Left colon (tissue), 2 donors: ENCODE measurements at places on chromosomes 5 and 9. TPM values are rescaled to one million over a fixed set of nuclear protein-coding genes. Genes with fewer than 3 reads are reported as not detected.

The ADAMTS12 gene
- 1.2 TPM for total RNA-seq

The SHISAL2B gene
- not detected for total RNA-seq

DNA sequence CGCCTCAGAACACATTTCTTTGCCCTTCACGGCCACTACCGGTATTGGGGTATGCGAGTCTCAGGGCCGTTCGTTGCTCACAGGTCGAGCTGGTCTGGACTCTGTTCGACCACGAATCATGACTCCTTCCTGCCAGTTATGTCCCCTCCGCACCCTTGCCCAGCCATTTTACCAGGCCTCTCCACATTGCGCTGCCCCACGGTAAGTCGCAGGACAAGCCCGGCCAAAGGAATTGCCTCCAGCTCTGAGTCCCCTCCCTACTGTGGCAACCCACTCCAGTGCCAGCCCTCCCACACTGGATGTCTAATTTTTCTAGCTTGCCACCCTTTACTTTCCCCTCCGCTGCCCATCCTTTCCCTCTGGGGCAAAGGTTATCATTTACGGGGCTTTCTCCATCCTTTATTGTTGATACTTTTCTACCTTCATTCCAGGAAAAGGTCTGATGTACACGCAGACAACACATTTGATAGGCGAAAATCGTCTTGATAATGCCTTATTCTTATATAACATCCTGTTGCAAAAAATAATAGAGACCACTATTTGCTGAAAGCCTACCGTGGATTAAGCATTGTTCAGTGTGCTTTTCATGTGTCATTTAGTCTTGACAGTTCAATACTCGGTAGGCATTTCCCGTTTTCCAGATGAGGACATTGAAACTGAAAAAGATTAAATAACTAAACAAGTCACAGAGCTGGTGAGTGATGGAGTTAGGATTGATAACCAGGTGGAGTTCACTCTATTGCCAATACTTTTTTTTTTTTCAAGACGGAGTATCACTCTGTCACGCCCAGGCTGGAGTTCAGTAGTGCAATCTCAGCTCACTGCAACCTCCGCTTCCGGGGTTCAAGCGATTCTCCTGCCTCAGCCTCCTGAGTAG lies 958 bp upstream of the HSPA5 start:
- DNase-seq, result peak; percentile 42

- no peak for DNase-seq
These were observed 81.3 kb downstream of the SMARCA2 start for GRCh38 chr9:2096376-2096970.

DNA sequence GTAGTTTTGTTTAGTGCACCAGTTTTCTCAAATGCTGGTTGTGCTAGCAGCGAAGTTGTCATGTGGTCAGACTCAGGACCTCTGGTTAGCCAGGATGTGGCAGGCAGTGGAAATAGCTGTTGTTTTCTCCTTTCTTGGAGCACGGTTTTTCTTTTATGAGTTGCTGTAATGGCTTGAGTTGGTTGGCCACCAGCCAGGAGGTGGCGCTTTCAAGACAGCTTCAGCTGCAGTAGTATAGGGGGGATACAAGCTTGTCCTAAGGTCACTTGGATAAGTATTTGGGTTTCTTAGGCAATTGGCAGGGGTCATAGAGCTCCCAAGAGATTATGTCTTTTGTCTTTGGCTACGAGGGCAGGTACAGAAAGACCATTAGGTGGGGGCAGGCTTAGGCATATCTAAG lies 274.2 kb upstream of the TARS1 start:
- DNase-seq, result peak; percentile 8

- no peak for DNase-seq
These were observed 500.2 kb upstream of the NUDT12 start for GRCh38 chr5:104062621-104063377.

- no peak for DNase-seq
These were observed 49.3 kb upstream of the FANCC start for GRCh38 chr9:95366731-95367325.

DNA sequence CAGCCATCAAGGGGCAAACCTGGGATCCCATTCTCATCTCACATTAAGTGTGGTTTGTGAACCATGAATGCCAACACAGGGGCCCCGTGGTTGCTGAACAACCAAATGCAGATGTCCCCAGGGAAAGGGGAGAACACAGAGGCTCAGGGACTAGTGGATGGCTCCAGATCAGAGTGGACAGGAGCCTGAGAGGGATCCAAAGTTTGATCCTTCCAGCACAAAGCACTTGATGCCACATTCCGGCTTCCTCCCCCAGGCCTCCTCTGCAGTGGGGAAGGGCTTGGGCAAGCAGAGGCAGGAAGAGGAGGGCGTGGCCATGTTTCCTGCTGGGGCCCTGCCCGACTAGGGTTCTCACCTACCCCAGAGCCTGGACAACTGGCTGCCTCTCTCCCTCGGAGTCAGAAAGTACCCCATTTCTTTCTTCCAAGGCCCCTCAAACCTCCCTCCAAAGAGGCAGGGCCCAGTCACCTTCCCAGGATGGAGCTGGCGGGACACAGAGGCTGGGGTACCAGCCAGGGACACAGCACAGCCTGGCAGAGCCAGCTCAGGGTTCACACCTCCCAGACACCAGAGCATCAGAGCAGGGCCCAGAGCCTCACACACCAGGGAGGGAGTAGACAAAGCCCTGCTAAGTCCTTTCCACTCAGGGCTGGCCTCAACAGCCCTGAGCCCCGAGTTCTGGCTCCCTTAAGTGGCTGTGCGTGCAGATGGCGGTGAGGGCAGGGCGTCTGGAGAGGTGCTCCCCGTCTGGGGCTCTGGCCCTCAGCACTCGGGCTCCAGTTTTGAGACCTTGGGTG lies 4.3 kb upstream of the RNF44 start:
- DNase-seq, result peak; percentile 88

DNA sequence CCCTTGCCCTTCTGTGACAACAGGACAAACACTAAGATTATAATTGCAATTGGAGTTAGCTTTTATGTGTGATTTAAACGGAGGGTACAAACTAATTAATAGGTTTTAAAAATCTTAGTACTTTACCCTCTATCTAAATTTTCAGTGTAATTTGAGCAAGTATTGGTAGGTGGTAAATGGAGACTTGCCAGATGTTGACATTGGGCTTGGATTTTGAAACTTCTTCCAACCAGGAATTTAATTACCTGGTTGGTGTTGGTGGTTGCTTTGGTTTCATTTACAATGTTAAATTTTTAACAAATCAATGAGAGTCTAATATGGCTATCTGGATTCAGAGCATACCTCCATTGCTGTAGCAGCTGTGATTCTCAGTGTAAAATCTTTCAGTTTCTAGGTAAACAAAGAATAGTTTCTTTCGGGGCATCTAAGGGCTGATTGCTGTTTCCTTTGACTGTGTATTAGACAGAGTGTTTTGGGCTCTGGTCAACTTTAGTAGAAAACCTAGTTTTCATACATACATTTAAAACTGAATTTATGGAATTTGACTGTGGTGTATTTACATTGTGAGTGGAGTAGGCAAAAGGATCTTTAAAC lies 1.9 kb downstream of the DAPK1 start:
- DNase-seq, result no peak

GRCh38 chr5:57511321-57511720 lies 28.7 kb upstream of the ACTBL2 start:
- no peak for DNase-seq

DNA sequence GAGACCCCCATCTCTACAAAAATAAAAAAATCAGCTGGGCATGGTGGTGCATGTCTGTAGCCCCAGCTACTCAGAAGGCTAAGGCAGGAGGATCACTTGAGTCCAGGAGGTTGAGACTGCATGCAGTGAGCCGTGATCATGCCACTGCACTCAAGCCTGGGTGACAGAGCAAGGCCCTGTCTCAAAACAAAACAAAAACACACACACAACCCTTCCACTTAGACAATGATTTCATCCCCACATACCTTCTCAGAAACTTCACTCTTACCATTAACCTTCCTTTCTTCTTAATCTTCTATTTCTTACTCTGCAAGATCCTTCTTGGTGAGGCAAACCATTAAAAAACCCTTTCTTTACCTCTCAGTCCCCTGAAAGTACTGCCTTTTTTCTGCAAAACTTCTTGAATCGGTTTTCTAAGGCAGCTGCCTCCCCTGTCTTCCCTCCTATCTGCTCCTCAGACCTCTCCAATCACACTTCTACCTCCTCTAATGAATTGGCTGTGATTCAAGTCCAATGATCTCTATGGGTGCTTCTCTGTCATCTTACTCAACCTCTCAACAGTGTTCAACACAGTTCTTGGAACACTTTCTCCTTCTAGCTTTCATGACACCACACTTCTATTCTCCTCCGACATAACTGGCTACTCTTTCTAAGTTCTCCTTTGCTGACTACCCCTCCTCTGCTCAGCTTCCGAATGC lies 47.3 kb downstream of the PFDN1 start:
- no peak for DNase-seq
